ENCODE measurements at places on chromosomes 16 and 17. TPM values are rescaled to one million over a fixed set of nuclear protein-coding genes. Genes with fewer than 3 reads are reported as not detected.

GJC1 gene
- 0.53 TPM for total RNA-seq

DNA sequence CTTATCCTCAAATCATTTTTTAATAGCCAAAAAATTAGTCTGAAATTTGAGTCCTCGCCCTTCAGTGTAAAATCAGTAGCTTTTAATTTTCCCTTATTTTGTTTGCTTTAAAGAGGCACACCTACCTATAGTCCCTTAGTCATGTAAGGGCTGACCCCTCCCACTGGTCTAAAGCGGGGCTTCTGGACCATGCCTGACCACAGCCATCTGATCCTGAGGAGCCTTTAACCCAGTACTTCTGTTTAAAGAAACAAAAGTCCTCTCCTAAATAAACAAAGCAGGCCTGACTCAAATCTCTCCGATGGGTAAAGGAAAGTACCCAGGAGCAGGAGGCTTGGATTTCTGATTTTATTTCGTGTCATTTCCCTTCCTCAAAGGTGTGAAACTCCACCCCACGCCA is 92.0 kb upstream of the CCL2 start:
- DNase-seq, result no peak

- DNase-seq, result no peak
These were observed 7.0 kb downstream of the DOC2A start for GRCh38 chr16:30003670-30004423.

DNA sequence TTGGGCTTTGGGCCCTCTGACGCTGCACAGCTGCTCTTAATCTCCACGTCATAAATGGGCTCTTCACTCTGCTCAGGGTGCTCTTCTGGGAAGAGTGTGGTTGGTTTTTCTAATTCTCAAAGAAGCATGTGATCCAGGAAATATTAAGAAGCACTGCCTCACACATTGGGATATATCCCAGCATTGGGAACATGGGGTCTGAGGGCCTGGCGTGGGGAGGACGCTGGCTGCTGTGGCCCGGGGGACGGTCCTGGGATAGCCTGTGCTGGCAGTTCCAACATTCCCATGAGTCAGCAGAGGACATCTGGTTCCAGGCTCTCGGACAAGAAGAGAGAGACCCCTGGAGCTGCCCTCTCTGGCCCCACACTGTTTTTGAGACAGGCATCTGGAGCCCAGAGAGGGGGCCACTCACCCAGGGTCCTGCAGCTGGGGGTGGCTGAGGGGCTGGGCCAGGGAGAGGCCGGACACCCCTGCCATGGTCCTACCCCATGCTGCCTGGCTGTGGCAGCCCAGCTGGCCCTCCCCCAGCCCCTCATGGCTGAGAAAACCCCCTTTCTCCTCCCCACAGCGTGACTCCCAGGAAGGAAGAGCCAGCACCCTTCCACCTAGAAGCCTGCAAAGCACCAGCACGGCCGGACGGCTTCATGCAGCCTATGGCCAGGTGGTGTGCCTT is 58.8 kb downstream of the NT5M start:
- no peak for DNase-seq

Measured in left lobe of liver (tissue), 2 donors.